Calu3 (cell line): ENCODE measurements at places on chromosomes 1 and 21. TPM values are rescaled to one million over a fixed set of nuclear protein-coding genes. Genes with fewer than 3 reads are reported as not detected.
A peak's percentile ranks its signal among the peaks of the same experiment; 100 is the strongest.

The ASCL5 gene
- total RNA-seq, result 0.27 TPM in 1 of 2 replicates, not detected in the other

The BRDT gene
- total RNA-seq, result not detected in 2 replicates

The OR2L3 gene
- not detected in 2 replicates for total RNA-seq

The LCE1D gene
- total RNA-seq, result not detected in 2 replicates

The OR2T11 gene
- not detected in 2 replicates for total RNA-seq

The CRYAA gene
- not detected in 2 replicates for total RNA-seq

The PTGS2 gene
- 64.2 and 78.2 TPM in 2 replicates for total RNA-seq

DNA sequence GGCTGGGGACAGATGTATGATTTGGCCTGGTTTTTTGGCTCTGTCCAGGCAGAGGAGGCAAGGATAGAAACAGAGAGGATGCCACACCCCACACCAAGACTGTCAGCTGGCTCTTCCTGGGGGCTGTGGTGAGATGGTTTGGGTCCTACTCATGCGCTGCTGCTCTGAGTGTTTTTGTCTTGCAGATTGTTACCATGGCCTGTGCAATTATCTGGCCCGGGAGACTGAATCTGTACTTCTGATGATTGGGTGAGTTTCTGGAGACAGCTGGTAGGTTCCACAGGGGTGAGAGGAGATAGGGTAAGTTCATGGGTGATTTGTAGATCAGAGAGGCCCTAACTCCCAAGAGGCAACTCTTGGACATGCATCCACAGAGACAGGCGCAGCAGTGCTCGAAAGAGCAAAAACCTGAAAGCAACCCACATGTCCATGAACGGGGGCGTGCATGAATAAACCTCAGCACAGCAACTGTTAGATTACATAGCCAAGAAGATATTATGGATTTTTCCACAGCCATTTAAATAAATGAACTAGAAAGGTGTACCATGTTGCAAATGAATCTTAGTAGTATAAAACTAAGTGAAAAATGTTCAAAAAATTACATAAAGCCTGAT is 17.8 kb downstream of the AADACL4 start:
- H3K4me1 ChIP-seq, result no peaks in the 10 kb centered on the region
- H3K36me3 ChIP-seq, result no peaks in the 10 kb centered on the region
- H3K27ac ChIP-seq, result no peak overlapping the region
- H3K27me3 ChIP-seq, result peaks cover 9% of the 10 kb centered on the region
- DNase-seq, result no peak
- no peak overlapping the region for H3K4me3 ChIP-seq

- no peak overlapping the region for H3K27ac ChIP-seq
- H3K27me3 ChIP-seq, result no peaks in the 10 kb centered on the region
- H3K4me3 ChIP-seq, result no peak overlapping the region
- no peak for DNase-seq
- H3K4me1 ChIP-seq, result no peaks in the 10 kb centered on the region
Observed at GRCh38 chr1:100217834-100218233, 31.8 kb downstream of the DBT start.

DNA sequence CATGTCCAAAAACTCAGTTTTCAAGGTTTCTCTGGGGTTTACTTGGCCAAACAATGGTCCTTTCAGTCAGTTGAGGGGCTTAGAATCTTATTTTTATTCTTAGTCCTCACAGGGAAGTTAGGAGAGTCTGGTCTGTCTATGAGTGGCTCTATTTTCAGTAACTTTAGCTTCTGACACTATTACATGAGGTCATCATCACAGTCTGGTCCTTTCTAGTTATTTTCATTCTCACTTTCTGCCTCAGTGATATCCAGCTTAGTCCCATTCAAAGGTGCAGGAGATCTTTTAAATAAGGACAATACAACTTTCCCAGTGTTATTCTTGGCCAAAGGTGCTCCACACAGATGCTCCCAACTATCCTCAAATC is 30.0 kb upstream of the FGGY start:
- no peaks in the 10 kb centered on the region for H3K36me3 ChIP-seq
- H3K4me1 ChIP-seq, result no peaks in the 10 kb centered on the region
- H3K27me3 ChIP-seq, result no peaks in the 10 kb centered on the region
- H3K27ac ChIP-seq, result no peak overlapping the region
- DNase-seq, result no peak
- H3K4me3 ChIP-seq, result no peak overlapping the region

DNA sequence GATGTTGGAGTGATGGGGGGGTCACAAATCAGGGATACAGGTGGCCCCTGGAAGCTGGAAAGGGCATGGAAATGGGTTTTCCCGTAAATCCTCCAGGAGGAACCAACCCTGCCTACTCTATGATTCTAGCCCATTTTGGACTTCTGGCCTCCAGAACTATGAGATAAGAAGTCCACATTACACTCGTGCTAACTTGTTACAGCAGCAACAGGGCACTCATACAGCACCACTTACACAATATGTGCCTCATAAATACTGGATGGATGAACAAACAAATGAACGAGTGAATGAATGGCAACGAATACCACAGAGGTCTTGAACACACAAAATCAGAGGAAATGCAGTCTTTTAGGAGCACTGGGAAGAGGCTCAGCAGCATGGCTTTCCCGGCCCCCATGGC is 531.3 kb downstream of the NPHP4 start:
- H3K4me1 ChIP-seq, result no peaks in the 10 kb centered on the region
- no peak for DNase-seq
- no peak overlapping the region for H3K4me3 ChIP-seq

- H3K36me3 ChIP-seq, result no peaks in the 10 kb centered on the region
- no peak for DNase-seq
- H3K27ac ChIP-seq, result no peak overlapping the region
- peaks cover 71% of the 10 kb centered on the region for H3K27me3 ChIP-seq
- no peak overlapping the region for H3K4me3 ChIP-seq
- H3K4me1 ChIP-seq, result no peaks in the 10 kb centered on the region
Observed at GRCh38 chr1:107867422-107867821, 97.6 kb downstream of the VAV3 start.

DNA sequence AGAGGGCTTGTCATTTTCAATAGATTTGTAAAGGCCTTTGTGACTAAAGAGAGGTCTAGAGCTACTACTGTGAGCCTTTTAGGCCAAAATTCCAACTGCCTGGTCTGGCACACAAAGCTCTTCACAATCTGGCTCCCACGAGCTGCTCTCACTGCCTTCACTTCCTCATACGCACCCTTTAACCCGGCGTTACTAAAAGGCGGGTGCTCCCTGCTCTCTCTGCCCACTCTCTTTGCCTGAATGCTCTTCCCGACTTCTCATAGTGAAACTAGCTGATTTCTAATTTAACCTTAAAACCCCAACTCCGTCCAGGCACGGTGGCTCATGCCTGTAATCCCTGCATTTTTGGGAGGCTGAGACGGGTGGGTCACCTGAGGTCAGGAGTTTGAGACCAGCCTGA is 14.2 kb downstream of the BSDC1 start:
- no peaks in the 10 kb centered on the region for H3K27me3 ChIP-seq
- no peak overlapping the region for H3K27ac ChIP-seq
- H3K36me3 ChIP-seq, result peaks cover 49% of the 10 kb centered on the region
- H3K4me3 ChIP-seq, result no peak overlapping the region
- H3K4me1 ChIP-seq, result no peaks in the 10 kb centered on the region
- no peak for DNase-seq

DNA sequence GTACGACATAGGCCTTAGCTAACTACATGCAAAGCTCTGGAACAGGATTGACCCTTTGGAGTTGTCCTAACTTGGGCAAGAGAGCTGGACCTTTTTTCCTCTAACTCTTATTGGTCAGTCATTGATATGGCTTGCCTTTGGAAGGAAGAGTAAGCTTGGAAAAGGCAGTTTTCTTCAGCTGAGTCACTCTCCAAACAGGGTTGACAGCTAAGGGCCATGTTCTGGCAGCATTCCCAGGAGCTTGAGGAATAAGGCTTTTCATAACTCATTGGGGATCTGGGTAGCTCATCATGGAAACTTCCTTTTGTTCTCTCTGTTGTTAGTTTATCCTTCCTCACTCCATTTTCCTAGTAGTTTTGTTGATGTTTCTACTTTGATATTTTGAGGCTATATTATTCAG is 14.5 kb upstream of the ERRFI1 start:
- H3K4me3 ChIP-seq, result no peak overlapping the region
- H3K4me1 ChIP-seq, result peaks cover 42% of the 10 kb centered on the region
- no peaks in the 10 kb centered on the region for H3K27me3 ChIP-seq

- no peaks in the 10 kb centered on the region for H3K27me3 ChIP-seq
- no peak overlapping the region for H3K4me3 ChIP-seq
- no peaks in the 10 kb centered on the region for H3K36me3 ChIP-seq
- no peak overlapping the region for H3K27ac ChIP-seq
Observed at GRCh38 chr1:59686170-59686569, 128.6 kb upstream of the HOOK1 start.

DNA sequence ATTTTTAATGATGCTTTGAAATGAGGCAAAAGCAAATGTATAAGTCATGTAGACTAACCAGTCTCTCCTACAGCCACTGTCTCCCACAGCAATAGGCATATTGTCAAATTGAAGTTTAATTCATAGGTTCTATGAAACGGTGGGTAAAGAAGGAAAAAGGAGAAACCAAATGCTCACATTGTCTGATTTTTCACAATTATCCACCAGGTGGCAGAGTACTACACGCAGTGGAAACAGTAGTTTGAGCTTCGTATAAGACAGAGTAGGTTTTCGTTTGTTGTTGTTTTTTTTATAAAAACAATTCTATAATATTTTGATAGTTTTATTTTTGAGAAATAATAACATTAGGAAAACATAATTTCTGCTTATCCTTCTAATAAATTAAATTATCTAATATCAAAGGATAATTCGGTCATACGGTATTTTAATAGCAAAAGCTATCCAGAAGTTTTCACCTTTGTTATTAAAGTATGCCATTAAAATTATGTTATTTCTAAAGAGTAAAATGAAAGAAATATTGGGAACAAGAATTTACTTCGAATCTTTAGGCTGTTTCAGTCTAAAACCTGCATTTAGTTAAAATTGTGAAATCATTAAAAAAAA is 39.1 kb downstream of the TYW3 start:
- no peaks in the 10 kb centered on the region for H3K27me3 ChIP-seq
- no peak overlapping the region for H3K4me3 ChIP-seq
- no peaks in the 10 kb centered on the region for H3K4me1 ChIP-seq
- H3K27ac ChIP-seq, result no peak overlapping the region

DNA sequence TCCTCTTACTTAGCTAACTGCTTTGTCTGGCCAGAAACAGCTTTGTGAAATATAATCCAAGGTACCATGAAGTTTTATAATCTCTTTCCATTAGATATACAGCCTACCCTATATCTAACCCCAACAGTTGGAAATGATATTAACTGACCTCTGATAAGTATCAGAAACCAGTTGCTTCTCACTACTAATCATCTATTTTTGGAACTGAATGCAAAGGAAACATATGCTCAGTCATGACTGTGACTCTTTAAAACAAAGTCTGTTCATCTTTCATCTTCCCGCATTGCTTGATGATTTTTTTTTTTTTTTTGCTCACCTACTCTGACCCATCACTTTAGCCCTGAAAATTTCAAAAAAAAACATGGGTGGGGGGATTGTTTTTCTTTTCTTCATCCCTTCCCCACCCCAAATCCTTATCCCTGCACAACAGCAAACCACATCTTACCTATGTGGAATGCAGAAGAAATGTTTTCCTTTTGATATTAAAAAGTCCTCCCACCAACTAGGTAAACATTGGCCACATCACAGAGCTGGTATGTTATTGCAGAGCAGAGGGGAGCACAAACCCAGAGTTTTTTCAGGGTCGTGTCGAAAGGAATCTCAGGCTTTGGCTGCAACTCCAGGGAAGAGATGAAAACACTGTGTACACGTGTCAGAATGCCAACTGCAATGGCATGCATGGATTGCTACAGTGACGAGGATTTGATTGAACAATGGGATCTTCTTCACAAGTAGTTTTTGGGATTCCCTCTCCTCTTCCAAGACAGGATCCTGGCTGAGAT is 137.3 kb downstream of the SLC30A10 start:
- H3K4me1 ChIP-seq, result peaks cover 12% of the 10 kb centered on the region
- H3K27me3 ChIP-seq, result peaks cover 18% of the 10 kb centered on the region
- H3K4me3 ChIP-seq, result no peak overlapping the region

DNA sequence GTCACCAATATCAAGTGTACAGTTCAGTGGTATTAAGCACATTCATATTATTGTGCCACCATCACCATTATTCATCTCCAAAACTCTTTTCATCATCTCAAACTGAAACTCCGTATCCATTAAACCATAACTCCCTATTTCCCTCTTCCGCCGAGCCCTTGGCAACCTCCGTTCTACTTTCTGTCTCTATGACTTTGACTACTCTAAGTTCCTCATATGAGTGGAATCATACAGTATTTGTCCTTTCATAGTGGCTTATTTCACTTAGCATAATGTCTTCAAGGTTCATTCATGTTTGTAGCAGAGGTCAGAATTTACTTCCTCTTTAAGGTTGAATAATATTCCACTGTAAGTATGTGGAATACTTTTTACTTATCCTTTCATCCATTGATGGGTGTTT is 21.7 kb downstream of the SELP start:
- H3K27ac ChIP-seq, result no peak overlapping the region
- no peak for DNase-seq
- H3K36me3 ChIP-seq, result no peaks in the 10 kb centered on the region
- no peak overlapping the region for H3K4me3 ChIP-seq
- H3K27me3 ChIP-seq, result no peaks in the 10 kb centered on the region

DNA sequence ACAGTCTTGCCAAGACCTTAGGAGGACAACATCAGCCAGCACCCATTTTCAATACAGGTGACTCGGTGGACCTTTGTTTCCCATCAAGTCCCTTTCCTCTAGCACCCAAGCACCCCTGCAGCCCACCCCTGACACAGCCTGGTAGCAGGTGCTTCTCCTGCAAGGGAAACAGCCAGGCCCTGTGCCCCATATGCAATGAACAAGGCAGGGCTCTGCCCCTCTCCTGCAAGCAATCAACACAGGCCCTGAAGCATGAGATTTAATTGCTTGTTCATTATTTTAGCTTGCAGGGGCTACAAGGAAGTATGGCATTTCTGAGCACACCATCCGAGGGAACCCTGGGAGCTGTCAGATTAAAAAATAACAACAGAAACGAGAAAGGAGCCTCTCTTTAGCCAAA is 35.4 kb downstream of the TCP10L start:
- no peak overlapping the region for H3K4me3 ChIP-seq
- no peak overlapping the region for H3K27ac ChIP-seq
- no peaks in the 10 kb centered on the region for H3K36me3 ChIP-seq
- H3K4me1 ChIP-seq, result no peaks in the 10 kb centered on the region
- H3K27me3 ChIP-seq, result peaks cover 39% of the 10 kb centered on the region
- DNase-seq, result no peak

DNA sequence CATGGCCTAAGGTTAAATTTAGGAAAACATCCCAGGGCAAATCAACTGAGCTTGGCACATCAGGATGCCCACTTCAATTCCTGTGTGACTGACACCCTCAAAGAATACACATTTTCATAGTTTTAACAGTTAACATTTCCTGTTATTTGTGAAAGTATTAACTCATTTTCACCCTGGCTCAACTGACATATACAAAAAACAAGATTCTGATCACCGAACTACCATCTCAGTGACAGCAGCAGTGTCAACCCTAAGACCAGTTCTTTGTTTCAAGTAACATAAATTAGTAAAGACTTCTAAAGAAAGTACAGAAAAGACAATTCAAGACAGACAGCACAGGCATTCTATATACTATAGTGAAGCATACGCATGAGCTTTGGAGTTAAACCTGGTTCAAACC is 69.0 kb upstream of the SDC3 start:
- no peak for DNase-seq
- H3K27me3 ChIP-seq, result no peaks in the 10 kb centered on the region
- H3K27ac ChIP-seq, result peak overlapping the region; percentile 56
- H3K4me1 ChIP-seq, result peaks cover 65% of the 10 kb centered on the region
- peak overlapping the region; percentile 52 for H3K4me3 ChIP-seq
- peaks cover 87% of the 10 kb centered on the region for H3K36me3 ChIP-seq
